NCI-H460 (cell line): ENCODE measurements at places on chromosomes 16 and 17. TPM values are rescaled to one million over a fixed set of nuclear protein-coding genes. Genes with fewer than 3 reads are reported as not detected.

The RASD1 gene
- total RNA-seq: 0.63 and 0.94 TPM in 2 replicates

The AOC3 gene
- total RNA-seq: 1.2 and 1.4 TPM in 2 replicates

The BRIP1 gene
- total RNA-seq: 4.8 and 4.9 TPM in 2 replicates

The CACNG3 gene
- not detected in 2 replicates for total RNA-seq

The GRB7 gene
- total RNA-seq: 1.7 TPM in 2 replicates

The MEIOC gene
- total RNA-seq: 0.75 and 0.82 TPM in 2 replicates

The PRAC1 gene
- total RNA-seq: not detected in 2 replicates

The SMG6 gene
- total RNA-seq: 7.2 and 8.7 TPM in 2 replicates

The KCNJ12 gene
- 3.2 and 4.3 TPM in 2 replicates for total RNA-seq

The TSPAN10 gene
- 0.42 and 0.49 TPM in 2 replicates for total RNA-seq

The MYH1 gene
- total RNA-seq: not detected in 2 replicates

The MAP2K3 gene
- 18.6 and 23.9 TPM in 2 replicates for total RNA-seq

The CCL17 gene
- not detected in 2 replicates for total RNA-seq

The RAPGEFL1 gene
- total RNA-seq: 2.8 and 2.9 TPM in 2 replicates

The SDK2 gene
- 0.02 TPM in 1 of 2 replicates, not detected in the other for total RNA-seq

The CCL5 gene
- total RNA-seq: not detected in 2 replicates

The MRM1 gene
- total RNA-seq: 8.2 and 9.1 TPM in 2 replicates

The HERPUD1 gene
- 184 and 222 TPM in 2 replicates for total RNA-seq

The SOX8 gene
- 0.97 and 1.5 TPM in 2 replicates for total RNA-seq

The ABCA9 gene
- total RNA-seq: 0.02 TPM in 1 of 2 replicates, not detected in the other

The SLC16A6 gene
- total RNA-seq: 66.3 and 75.7 TPM in 2 replicates

The ZNF469 gene
- 2.9 and 3.7 TPM in 2 replicates for total RNA-seq

The PRM1 gene
- total RNA-seq: not detected in 2 replicates

The KPNA2 gene
- 245 and 263 TPM in 2 replicates for total RNA-seq

The ZNF764 gene
- 7.7 and 8.5 TPM in 2 replicates for total RNA-seq

The CA7 gene
- total RNA-seq: not detected in 2 replicates

The GPRC5B gene
- total RNA-seq: 0.10 TPM in 1 of 2 replicates, not detected in the other

The CES1 gene
- 4.8 and 5.2 TPM in 2 replicates for total RNA-seq

The ATP1B2 gene
- not detected in 2 replicates for total RNA-seq

The CD300H gene
- total RNA-seq: not detected in 2 replicates

The GINS3 gene
- total RNA-seq: 14.5 and 14.7 TPM in 2 replicates

The CSH1 gene
- not detected in 2 replicates for total RNA-seq

The FOXJ1 gene
- total RNA-seq: not detected in 2 replicates

The BAHCC1 gene
- 6.0 and 6.7 TPM in 2 replicates for total RNA-seq

The MMP2 gene
- total RNA-seq: 0.27 TPM in 1 of 2 replicates, not detected in the other

The ALOX15 gene
- 2.1 and 2.3 TPM in 2 replicates for total RNA-seq

The EVI2B gene
- total RNA-seq: 0.07 TPM in 1 of 2 replicates, not detected in the other

The ALOX12 gene
- not detected in 2 replicates for total RNA-seq

The KRT39 gene
- not detected in 2 replicates for total RNA-seq

The NATD1 gene
- 2.2 TPM in 2 replicates for total RNA-seq

The KRTAP17-1 gene
- total RNA-seq: not detected in 2 replicates

The RAI1 gene
- total RNA-seq: 7.3 and 9.6 TPM in 2 replicates

The NLRC5 gene
- 9.8 and 11.1 TPM in 2 replicates for total RNA-seq

The TUBG1 gene
- 62.1 and 78.8 TPM in 2 replicates for total RNA-seq

The SLC38A7 gene
- total RNA-seq: 19.0 and 22.2 TPM in 2 replicates

The HAS3 gene
- not detected in 2 replicates for total RNA-seq

The GCGR gene
- total RNA-seq: 0.40 and 0.58 TPM in 2 replicates

The AURKB gene
- 64.1 and 69.2 TPM in 2 replicates for total RNA-seq

The CES5A gene
- not detected in 2 replicates for total RNA-seq

The ABCC6 gene
- total RNA-seq: 0.46 and 0.62 TPM in 2 replicates

The RPH3AL gene
- 34.8 and 39.9 TPM in 2 replicates for total RNA-seq

The NUPR1 gene
- total RNA-seq: 0.46 and 1.1 TPM in 2 replicates

The LRRC75A gene
- 0.17 and 0.32 TPM in 2 replicates for total RNA-seq

The MRPS34 gene
- total RNA-seq: 91.2 and 104 TPM in 2 replicates

The PHF23 gene
- total RNA-seq: 32.5 and 38.8 TPM in 2 replicates

The EFNB3 gene
- total RNA-seq: 0.14 and 0.35 TPM in 2 replicates

The ESRP2 gene
- 0.27 TPM in 1 of 2 replicates, not detected in the other for total RNA-seq
